ENCODE measurements at places on chromosomes 6 and 20. TPM values are rescaled to one million over a fixed set of nuclear protein-coding genes. Genes with fewer than 3 reads are reported as not detected.

DNA sequence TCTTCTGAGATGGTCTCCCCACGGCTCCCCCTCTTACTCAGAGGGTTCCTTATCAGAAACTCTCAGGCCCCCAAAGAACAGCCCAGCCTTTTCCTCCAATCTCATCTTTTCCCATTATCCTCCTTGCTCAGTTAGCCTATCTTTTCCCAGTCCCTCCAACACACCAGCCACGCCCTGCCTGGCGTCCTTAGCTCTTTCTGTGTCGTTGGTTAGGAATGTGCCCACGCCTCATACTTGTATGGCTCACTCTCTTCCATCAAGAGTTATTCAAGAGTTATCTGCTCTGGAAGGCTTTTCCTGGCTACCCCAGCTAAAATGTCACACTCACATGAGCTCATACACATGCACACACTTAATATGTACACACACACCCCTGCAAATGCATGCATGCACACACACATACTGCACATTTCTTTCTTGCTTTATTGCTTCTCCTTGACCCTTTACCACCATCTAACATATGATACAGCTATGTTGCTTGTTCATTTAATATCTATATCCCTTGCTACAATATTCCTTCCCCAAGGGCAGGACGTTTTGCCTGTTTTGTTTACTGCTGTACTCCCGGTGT lies 37.6 kb downstream of the SLC2A10 start:
- DNase-seq = no peak

GRCh38 chr20:93641-94040 lies 6.2 kb downstream of the DEFB125 start:
- no peak for DNase-seq

GRCh38 chr6:137727216-137727765 lies 139.8 kb upstream of the TNFAIP3 start:
- DNase-seq = no peak

TDRD6 gene
- 3.2 TPM for polyA plus RNA-seq

DNA sequence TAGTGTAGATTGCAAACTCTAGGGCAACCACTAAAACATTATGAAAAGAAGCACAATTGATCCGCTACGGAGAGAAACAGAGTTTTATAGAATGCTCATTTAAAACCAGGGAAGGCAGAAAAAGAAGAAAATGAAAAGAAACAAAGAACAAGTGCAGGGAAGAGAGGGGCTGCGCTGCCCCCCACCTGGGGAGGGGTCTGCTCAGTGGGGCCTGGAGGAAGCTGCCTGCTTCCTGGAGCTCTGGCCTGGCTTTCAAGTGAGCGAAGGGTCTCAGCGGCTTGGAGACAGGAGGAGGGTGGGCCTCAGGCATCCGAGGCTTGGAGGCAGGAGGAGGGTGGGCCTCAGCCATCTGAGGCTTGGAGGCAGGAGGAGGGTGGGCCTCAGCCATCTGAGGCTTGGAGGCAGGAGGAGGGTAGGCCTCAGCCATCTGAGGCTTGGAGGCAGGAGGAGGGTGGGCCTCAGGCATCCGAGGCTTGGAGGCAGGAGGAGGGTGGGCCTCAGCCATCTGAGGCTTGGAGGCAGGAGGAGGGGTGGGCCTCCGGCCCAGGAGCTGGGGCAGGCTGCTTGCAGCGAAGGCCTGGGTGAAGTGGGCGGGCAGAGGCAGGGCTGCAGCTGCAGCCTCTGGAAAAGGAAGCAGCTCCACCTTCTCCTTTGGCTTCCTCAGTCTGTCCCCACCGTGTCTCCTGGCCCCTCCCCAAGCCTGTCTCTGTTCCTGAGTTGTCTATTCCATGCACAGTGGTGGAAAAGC lies 406.3 kb downstream of the TAF4 start:
- no peak for DNase-seq

DNA sequence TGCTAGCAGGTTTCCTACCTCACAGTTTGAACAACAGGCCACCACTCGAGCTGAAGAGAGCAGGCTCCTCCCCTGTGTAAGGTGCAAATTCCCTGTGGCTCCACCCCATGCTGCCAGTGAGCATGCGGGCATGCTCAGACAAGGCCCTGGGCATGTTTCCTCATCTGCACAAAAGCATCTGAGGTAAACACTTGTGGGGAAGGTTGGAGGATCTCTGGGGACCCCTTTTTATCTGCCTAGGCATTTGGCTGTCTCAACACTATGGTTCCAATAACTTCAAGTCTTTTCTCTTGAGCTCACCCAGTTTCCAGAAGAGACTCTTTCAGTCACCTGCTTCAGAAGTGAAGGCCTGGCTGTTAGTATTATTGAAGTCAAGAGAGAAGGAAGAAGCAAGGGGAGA lies 9.4 kb downstream of the C6orf58 start:
- DNase-seq = no peak

KHDC1L gene
- polyA plus RNA-seq = 0.62 TPM

- no peak for DNase-seq
Measured at GRCh38 chr6:14276667-14277404, 159.3 kb downstream of the CD83 start.

GRCh38 chr20:33061658-33062028 lies 7.9 kb downstream of the BPIFB3 start:
- DNase-seq = no peak

DNA sequence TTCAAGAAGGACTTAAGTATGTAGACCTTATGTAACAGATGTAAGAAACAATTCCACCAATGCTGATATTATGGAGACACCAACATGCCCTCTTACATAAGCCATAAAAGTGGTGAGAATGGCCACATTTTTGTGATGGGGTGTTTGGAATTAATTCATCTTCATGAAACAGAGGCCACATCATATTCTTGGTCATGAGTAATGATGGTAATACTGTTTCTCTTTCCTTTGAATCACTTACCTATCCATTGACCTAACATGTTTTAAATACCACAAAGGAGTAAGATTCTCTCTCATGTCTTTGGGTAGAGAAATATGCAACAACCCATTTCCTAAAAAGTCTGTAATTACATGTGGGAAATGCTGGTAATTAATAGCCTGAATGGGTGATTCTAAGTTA lies 545.4 kb upstream of the FLRT3 start:
- DNase-seq = no peak

DNA sequence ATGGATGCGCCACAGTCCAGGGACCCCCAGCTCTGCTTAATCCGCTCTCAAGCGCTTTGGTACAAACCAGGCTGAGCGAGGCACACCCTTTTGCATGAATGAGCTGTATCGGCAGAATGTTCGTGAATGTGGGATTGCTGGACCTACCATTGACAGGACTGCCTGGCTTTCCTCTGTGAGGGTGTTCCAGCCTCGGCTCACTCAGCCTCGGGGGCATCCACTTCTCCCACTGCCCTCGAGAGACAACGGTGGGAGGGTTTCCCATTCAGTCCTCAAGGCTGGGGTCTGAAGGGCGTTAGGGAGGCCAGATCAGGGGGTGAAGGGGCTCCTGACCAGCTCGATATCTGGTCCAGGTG lies 17.4 kb downstream of the MDFI start:
- DNase-seq = no peak

Measured in left kidney (tissue), 8 donors.